ENCODE measurements at places on chromosomes 2 and 18. TPM values are rescaled to one million over a fixed set of nuclear protein-coding genes. Genes with fewer than 3 reads are reported as not detected.

IWS1 gene
- 53.0 TPM for total RNA-seq

TUBA3D gene
- 138 TPM for total RNA-seq

GRCh38 chr2:23523373-23524260 lies 138.6 kb downstream of the KLHL29 start:
- no peak for DNase-seq

GRCh38 chr18:5488844-5489243 lies 55.0 kb downstream of the EPB41L3 start:
- DNase-seq = no peak

Measured in Right ventricle myocardium inferior (tissue), 1 donor.